Stimulated activated CD4-positive, alpha-beta T cell treated with anti-CD3 and anti-CD28 coated beads, Interleukin-4, amount 100 ng/mL, for 1 hour (primary cell): ENCODE measurements at places on chromosomes 6 and 20.

DNA sequence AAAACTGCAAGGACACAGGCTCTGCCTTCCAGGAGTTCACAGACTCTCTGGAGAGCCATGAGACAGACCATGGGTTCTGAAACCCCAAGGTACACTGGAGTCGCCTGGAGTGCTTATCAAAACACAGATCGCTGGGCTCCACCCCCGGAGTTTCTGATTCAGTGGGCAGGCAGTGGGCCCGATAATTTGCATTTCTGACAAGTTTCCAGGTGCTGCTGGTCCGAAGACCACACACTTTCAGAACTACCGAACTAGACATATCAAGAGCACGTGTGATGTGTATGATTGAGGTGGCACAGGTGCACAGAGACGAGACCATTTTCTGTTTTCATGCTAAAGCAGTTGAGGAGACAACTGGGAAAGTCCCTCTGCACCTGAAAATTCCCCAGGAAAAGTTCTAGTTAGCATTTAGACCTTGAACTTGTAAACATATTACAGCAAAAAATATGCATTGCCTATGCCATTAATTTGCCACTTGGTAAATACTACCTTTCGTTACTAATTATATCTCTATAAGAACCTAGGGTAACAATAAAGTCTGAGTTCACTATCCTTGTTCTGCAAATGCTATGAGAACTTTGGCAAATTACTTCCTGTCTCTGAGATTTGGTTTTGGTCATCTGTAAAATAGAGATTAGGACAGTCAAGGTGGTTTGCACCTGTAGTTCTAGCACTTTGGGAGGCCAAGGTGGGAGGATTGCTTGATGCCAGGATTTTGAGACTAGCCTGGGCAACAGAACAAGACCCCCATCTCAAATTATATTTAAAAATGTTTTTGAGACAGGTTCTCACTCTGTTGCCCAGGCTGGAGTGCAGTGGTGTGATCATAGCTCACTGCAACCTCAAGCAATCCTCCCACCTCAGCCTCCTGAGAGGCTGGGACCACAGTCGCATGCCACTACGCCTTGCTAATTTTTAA is 14.3 kb upstream of the PIM1 start:
- DNase-seq = peak; percentile 56

DNA sequence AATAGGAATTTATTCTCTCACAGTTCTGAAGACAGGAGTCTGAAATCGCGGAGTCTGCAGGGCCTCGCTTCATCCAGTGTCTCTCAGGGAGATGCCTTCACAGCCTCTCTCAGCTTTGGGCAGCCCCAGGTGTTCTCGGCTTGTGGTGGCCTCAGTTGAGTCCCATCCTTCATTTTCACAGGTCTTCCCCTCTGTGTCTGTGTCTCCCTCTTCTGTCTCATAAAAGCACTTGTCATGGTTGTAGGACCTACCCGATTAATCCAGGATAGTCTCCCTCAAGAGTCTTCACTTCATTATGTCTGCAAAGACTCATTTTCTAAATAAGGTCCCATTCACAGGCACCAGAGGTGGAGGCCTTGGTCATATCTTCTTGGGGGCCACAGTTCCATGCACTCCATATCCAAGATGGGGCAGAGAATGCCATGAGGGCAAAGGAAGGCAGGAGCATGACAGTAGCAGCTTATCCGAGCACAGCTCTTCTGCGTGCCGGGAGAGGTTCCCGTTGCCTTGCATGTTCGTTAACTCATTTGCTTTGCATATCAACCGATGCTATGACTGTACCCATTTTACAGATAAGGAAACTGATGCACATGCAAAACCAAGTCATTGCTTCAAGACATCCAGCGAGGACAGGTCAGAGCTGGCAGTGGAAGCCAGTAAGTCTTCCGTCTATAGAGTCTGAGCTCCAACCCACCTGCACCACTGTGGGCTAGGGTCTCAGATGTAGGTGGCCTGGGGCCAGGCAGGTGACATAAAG is 363.8 kb upstream of the SULF2 start:
- no peak for DNase-seq

GRCh38 chr6:166223079-166223478 is 55.4 kb upstream of the TBXT start:
- no peak for DNase-seq

DNA sequence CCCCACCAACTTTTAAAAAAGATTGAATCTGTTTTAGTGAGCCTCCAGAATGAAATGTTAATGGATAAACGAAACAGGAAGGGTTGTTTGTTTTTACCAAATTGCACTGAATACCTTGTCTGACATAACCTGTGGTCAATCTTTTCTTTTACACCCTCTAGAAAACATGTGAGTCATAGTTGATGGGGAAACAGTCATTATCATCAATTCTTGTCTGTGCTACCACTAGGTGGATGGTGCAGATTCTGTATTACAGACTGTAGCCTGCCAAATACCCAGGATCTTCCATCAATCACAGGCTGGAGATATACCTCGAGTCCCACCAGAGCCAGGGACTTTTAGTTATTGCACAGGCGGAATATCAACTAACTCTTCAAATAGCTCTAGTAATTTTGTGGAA is 29.5 kb upstream of the PKIB start:
- no peak for DNase-seq

DNA sequence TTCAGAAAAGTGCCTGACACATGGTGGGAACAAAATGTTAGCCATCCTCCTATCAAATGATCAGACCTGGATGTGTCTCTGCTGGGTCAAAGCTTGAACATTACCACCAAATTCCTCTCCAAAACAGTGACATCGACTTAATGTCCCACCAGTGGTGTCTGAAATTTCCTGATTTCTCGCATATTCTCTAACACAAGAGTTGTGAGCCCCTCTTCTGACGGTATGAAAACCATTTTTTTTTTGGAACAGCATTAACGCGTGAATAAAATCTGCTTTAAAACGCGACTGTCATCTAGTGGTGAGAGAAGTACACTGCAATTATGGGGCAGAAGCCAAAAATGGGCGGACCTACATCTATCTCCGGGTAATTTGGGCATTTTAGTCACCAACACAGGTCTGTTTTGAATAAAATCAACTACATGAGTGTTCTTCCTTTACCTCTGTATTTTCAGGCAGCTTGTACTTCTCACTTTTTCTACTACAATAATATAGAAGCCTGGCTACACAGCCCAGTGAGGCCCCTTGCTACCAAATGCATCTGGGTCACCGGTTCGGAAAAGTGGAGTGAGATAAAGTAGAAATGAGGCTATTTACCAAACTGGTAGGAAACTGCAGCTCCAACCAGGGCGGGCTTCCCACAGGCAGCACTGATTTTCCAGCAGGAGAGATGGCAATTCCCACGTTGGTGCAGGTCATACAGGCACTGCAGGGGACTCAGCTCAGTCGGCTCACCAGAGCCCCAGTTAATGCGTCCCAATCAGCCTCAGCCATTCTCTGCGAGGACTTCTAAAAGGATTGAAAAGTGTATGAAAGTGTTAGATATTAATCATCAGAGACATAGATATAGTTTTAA is 27.4 kb downstream of the MGME1 start:
- no peak for DNase-seq
